Aorta (tissue), 5 donors: ENCODE measurements at places on chromosomes 1 and 21. TPM values are rescaled to one million over a fixed set of nuclear protein-coding genes. Genes with fewer than 3 reads are reported as not detected.

- DNase-seq, result no peak
Observed at GRCh38 chr1:22665752-22666151, 12.7 kb downstream of the C1QB start.

DNA sequence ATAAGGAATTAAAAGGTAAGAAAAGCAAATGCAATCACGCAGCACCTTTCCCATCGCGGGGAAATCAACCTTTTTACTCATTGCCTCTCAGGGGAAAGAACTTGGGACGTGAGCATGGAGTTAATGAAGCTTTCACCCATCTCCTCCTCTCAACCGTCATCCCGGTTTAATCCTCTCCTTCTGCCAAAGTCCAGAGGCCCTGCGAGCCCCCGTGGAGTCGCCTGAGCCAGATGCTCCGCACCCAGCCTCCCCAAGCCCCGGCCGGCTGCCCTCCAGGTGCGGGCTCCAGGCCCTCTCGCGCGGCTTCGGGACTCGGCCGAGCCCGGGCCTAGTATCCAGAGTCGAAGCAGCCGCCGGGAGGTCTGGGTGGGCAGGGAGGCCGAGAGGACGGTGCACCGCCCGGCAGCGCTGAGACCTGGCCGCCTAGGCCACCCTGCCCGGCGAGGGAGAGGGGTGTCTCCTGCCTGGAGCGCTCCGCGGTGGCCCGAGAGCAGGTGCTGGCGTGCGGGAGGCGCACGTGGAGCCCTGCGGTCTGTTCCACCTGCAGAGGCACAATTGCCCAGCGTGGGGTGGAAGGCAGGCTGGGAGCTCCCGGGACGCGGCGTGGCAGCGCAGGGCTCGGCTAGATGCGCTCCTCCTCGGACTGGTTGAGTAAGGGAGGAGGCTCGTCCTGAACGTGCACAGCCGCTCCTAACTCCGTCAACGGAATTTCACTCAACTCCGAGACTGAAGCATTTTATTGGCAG is 218.5 kb downstream of the SDCCAG8 start:
- peak; percentile 73 for DNase-seq

Gene MATN1
- total RNA-seq, result not detected

- DNase-seq, result no peak
Observed at GRCh38 chr1:46102769-46103476, 29.5 kb downstream of the PIK3R3 start.

Gene GPR3
- total RNA-seq, result 0.93 TPM

DNA sequence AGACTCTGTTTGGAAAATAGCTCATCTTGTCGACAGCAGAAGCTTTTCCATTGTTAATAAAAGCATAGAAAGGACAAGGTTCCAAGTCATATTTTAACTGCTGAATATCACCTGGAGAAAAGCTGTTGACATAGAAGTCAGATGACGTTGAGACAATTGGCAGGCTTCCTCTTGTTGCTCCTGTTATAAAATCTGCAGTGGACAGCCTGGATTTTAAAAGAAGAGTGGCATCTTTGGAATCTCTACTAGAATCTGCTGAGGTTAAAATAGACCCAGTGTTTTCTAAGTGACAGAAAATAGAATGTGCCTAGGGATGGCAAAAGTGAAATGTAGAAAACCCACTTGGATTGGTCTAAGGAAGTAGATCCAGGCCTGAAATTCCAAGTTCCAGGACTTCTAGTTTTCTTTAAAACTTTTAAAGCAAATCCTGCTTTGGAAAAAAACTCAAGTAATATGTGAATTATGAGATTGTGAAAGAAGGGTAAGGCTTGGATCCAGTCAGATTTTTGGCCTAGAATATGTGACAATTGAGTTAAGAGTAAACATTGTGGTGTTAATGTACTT is 53.6 kb upstream of the NEXN start:
- no peak for DNase-seq

DNA sequence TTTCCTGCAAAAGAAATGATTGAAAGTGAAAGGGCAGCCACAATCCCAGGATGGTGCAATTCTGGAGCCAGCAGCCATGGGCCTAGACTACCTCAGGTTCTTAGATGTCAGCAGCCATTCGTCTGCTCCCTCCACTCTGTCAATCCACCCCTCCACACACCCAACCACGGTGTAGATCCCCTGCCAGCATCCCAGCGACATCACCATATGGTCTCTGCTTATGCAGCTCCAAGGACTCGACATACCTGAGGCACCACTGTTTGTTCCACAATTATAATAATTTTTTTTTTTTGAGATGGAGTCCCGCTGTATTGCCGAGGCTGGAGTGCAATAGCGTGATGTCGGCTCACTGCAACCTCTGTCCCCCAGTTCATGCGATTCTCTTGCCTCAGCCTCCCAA is 6.5 kb downstream of the SYNC start:
- DNase-seq, result peak; percentile 41

GRCh38 chr1:111270771-111271463 is 19.7 kb upstream of the CHIA start:
- no peak for DNase-seq

Gene LAMB3
- 3.9 TPM for total RNA-seq
